ENCODE measurements at places on chromosomes 6 and 20.
A peak's percentile ranks its signal among the peaks of the same experiment; 100 is the strongest.

DNA sequence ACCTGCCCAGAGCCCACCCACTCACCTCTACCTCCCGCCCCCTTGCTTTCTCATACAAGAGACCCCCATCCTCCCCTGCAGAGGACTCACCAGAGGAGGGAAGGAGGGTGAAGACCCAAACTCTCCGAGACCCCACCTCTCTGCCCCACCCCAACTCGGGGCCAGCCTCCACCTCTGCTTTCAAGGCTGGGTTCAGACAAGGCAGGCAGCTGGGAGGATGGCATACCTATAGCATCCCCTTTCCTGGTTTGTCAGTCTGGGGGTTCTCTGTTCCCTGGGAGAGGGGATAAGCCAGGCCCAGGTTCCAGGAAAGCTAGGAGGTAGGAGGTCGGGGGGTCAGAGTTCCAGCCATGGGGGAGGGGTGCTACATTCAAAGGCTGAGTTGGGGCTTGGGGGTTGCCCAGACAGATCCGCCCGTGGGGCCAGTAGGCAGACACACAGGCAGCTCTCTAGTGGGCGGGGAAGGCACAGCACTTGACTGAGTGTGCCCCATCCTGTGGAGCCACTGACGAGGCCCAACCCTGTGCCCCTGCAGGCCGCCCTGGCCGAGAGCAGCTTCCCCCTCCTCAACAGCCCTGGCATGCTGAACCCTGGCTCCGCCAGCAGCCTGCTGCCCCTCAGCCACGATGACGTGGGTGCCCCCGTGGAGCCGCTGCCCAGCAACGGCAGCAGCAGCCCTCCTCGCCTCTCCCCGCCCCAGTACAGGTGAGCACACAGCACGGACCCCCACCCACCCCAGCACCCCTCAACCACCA, 40.8 kb upstream of the MDFI start:
- DNase-seq: no peak

DNA sequence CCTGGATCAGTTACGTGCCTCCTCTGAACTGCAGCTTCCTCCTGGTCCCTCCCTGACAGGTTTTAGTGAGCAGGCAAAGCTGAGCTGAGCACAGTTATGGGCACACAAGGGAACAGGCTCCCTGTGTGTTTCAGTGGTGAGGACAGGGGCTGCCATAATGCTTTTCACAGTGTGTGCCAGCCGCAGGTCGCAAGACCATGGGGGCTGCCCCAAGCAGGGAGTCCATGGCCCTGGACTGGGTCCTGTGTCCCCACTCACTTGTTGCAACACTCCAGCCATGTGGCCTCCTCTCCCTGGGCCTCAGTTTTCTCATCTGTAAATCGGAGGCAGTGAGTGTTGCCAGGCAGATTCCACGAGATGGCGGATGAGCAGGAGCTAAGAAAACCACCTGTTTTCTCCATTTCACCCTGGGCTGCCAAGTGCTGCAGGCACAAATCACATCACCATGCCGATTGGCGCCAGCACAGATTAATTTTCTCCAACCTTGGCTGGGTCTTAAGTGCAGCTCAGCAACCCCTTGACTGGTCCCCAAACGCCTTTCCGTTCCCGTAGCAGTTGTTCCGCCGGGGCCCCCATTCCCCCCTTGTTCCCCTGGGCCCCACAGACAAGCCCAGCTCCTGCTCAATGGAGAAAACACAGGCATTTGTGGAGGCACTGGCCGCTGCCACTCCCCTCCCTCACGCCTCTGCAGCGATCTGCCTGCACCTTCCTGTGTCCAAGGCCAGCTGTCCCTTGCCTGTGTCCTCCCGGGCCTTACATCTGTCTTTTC, 57.1 kb upstream of the NNAT start:
- no peak for DNase-seq

DNA sequence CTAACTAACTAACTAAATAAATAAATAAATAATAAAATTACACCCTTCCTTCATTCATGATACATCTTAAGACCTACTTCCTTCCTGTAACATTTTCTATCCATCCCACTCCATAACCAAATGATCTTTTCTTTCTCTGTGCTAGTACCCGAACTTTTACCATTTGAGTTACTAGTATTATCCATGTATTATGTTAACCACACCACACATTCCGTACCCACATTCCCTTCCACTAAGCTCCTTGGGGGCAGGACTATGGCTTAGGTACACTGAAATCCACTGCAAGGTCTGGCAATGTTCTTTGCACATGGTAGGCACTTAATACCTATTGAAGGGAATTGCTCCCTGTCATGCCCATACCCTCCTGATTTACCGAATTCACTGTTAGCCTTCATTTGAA, 24.9 kb downstream of the REPS1 start:
- no peak for DNase-seq

DNA sequence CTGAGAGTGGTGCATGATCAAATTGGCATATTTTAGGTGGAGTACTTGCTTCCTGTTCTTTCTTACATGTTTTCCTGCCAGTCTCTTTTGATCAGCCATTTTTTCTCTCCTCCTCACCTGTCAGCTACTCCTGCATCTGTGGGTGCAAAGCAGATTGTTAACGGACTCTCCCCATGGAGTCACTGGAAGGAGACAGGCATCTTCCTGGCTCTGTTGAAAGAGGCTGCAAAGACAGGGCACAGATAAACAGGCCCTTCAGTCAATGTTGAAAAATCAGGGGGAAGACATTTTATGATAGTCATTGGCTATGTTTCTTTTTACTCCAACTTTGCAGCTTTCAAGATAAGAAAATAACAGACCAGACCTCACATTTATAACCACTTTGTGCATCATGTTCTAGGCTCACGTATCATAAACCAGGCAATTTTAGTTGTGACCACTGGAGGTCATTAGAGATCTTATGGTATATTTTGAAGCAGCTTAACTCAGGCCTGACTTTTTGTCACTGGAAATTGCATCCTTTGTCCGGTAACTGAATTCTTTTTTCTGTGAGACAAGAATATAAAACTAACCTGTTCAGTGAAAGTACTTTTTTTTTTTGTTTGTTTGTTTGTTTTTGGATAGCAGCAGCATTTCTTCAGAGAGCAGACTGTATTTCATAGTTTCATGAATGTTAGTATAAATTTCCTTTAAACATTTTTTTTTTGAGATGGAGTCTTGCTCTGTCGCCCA, 20.1 kb downstream of the ECT2L start:
- peak; percentile 74 for DNase-seq

GRCh38 chr6:129920103-129920798, 59.1 kb upstream of the TMEM244 start:
- DNase-seq: peak; percentile 69

GRCh38 chr6:31592396-31592771, 422 bp downstream of the NCR3 start:
- no peak for DNase-seq

DNA sequence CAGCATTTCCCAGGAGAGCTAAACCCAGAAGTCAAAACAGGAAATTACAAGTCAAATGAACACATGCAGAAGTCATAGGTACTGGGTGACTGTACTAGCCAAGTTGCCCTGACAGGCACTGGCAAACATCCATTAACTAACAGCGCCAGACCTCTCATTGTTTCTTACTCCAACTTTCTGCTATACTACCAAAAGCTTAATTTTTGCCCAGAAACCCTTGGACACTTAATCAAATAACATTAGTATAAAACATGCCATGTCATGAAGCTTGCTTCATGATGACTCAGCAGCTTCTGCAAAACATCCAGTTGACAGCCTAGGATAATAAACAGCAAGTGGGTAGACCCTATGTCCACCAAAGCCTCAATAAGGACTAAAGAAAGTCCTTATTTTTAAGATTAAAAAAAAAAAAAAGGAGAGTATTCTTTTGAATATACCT, 3.5 kb downstream of the NUP153 start:
- peak; percentile 76 for DNase-seq

GRCh38 chr6:46772762-46773161, 20.4 kb upstream of the MEP1A start:
- no peak for DNase-seq

DNA sequence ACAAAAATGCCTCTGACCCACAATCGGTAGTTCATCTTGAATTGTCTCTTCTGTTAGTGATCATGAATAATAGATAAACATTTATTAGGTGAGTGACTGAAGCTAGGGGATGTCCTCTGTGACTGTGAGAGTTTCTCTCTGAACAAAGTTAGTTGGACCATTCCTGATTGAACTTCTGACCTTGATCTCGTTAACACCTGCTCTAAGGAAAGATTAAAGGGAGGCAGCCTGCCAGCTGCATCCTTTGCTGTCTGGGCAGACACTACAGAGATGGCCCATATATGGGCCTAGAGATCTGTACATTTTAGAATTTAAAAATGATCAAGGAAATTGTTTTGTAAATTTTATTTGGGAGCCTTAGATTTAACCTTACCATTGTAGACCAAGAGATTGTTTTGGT, 27.3 kb downstream of the MAPK14 start:
- DNase-seq: no peak

DNA sequence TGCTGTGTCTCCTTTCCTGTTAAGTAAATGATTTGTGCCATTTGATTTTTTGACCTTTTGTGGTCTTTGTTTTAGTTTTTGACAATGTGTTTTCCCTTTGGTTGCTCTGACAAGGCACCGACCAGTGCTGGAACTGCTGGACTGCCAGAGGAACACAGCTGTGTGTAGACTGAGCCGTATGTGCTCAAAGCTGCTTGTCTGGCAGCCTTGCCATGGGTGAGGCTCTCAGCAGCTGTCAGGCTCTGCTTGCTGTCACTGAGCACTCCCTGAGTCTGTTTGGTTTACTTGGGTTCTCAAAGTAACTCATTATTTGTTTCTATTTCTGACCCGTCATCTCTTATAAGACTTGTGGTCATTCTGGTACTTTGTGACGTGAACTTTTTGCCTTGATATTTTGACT, 15.1 kb upstream of the SNRPB start:
- DNase-seq: no peak

DNA sequence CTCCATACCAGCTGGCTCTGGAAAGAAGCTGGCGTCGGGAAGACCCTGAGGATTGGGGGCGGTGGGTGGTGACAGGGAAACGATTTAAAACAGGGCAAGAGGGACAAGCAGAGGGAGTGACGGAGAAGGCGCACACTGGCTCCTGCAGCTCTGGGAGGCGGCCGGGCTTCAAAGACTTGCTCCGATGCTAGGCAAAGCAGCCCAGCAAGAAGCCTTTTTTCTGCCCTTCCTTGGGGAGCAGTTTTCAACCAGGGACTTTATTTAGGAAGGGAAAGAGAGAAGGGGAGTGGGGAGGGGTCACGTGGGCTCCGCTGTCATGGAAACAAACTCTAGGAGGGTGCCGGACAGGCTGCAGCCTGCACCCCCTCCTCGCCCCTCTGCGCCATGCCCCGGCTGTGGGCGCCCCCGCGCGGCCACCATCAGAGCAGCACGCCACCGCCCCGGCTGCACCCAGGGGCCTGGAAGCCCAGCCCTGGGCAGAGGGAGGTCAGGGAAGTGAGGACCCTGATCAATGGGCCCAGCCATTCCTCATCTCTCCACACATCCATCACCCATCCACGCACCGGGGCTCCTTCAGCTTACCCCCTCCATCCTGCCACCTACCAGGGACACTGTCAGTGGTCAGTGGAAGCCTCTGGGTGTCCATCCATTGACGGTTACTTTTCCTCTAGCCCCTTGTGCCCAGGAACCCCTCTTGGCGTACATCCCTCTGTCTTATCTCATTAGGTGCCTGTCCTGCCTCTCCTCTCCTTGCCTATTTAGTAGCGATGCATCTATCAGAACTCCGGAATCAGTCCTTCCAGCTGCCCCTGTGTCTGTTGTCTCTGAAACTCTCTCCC, 66.6 kb upstream of the CCDC167 start:
- DNase-seq: peak; percentile 33

DNA sequence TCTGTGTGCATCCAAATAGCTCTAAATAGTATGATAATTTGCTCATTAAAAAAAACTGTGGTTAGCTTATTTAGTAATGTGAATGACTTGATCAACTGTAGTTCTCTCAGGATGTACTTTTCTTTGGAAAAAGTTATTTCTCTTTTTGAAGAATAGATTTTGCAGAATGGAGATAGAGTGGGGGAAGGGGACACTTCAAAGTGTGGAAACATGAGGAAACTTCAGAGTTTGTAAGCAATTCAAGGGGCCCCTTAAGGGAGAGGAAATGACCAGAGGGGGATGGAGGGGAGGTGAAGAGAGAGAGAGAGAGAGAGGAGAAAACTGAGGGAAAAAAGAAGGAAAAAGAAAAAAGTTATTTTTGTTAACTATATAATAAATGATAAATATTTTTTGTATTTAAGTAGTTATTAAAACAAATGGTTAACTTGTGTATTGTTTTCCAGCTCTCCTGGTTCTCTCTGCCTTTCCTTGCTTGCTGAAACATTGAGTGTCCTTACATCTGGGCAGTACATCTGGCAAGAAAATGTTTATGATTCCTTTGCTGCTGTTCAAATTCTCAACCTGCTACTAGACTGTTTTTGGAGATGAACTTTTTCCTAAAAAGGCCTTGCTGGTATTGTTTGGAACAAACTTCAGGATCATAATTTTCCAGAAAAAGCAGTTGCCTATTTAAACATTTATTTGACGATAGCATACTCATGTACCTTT, 497.5 kb upstream of the CITED2 start:
- no peak for DNase-seq

DNA sequence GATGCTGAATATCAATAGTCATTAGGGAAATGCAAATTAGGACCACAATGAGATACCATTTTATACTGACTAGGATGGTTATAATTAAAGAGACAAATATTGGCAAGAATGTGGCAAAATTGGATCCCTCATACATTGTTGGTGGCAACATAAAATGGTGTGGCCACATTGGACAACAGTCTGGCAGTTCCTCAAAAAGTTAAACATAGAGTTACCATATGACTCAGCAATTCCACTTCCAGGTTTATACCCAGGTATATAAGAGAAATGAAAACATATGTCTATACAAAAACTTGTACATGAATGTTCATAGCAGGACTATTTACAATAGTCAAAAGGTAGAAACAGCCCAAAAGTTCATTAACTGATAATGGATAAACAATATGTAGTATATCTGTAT, 2.0 kb upstream of the CRIP3 start:
- no peak for DNase-seq

- DNase-seq: peak; percentile 2
These were observed 1040.7 kb upstream of the ADGRB3 start for GRCh38 chr6:67594366-67594765.

GRCh38 chr6:106223300-106223930, 102.1 kb downstream of the ATG5 start:
- peak; percentile 66 for DNase-seq

DNA sequence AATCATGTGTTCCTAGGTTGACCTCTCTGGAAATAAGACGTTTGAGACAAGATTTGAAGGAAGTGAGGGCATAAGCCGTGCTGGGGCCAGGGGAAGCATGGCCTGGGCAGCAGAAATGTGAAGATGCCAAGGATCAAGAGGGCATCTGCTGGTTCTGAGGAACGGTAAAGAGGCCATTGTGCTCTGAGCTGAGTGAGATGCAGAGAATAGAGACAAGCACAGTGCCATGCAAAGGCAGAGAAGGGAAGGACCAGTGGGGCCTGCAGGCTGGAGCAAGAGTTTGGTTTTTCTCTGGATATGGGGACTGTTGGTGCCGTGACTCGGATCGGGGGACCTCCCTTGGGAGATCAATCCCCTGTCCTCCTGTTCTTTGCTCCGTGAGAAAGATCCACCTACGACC, 50.8 kb downstream of the SMPDL3A start:
- DNase-seq: no peak

GRCh38 chr6:19525673-19526072, 311.5 kb upstream of the ID4 start:
- DNase-seq: no peak

- peak; percentile 68 for DNase-seq
These were observed 30.9 kb upstream of the RAB23 start for GRCh38 chr6:57252975-57253374.
